Sigmoid colon (tissue), 7 donors: ENCODE measurements at places on chromosomes 6 and 20. TPM values are rescaled to one million over a fixed set of nuclear protein-coding genes. Genes with fewer than 3 reads are reported as not detected.

GRCh38 chr6:35237476-35237875 is 22.1 kb upstream of the ZNF76 start:
- H3K27me3 ChIP-seq: no peaks in the 10 kb centered on the region
- H3K4me1 ChIP-seq: peaks cover 40% of the 10 kb centered on the region
- no peak overlapping the region for H3K4me3 ChIP-seq
- H3K27ac ChIP-seq: no peak overlapping the region
- no peaks in the 10 kb centered on the region for H3K36me3 ChIP-seq
- DNase-seq: peak; percentile 34

GRCh38 chr6:46648869-46649492 is 3.6 kb downstream of the CYP39A1 start:
- peaks cover 22% of the 10 kb centered on the region for H3K4me1 ChIP-seq
- H3K27me3 ChIP-seq: no peaks in the 10 kb centered on the region
- H3K27ac ChIP-seq: no peak overlapping the region
- H3K4me3 ChIP-seq: no peak overlapping the region
- no peak for DNase-seq

The KHDC3L gene
- total RNA-seq: not detected

GRCh38 chr6:6402006-6402405 is 81.5 kb upstream of the F13A1 start:
- no peak overlapping the region for H3K4me3 ChIP-seq
- H3K4me1 ChIP-seq: no peaks in the 10 kb centered on the region
- no peaks in the 10 kb centered on the region for H3K36me3 ChIP-seq
- no peak overlapping the region for H3K27ac ChIP-seq
- no peak for DNase-seq

GRCh38 chr20:41877911-41878310 is 259.7 kb upstream of the CHD6 start:
- no peaks in the 10 kb centered on the region for H3K4me1 ChIP-seq
- H3K4me3 ChIP-seq: no peak overlapping the region
- H3K27me3 ChIP-seq: no peaks in the 10 kb centered on the region
- no peak overlapping the region for H3K27ac ChIP-seq
- no peak for DNase-seq

The CGA gene
- total RNA-seq: not detected

- H3K4me1 ChIP-seq: no peaks in the 10 kb centered on the region
- H3K36me3 ChIP-seq: no peaks in the 10 kb centered on the region
- peaks cover 78% of the 10 kb centered on the region for H3K27me3 ChIP-seq
- no peak overlapping the region for H3K4me3 ChIP-seq
- no peak for DNase-seq
- no peak overlapping the region for H3K27ac ChIP-seq
These were observed 6.4 kb upstream of the CHRNA4 start for GRCh38 chr20:63367446-63368055.

The PLCB4 gene
- 14.3 TPM for total RNA-seq

The SYTL3 gene
- total RNA-seq: 4.3 TPM

GRCh38 chr6:121497970-121498375 is 62.5 kb downstream of the GJA1 start:
- no peak overlapping the region for H3K4me3 ChIP-seq
- no peaks in the 10 kb centered on the region for H3K27me3 ChIP-seq
- H3K36me3 ChIP-seq: no peaks in the 10 kb centered on the region
- peak overlapping the region; percentile 81 for H3K27ac ChIP-seq
- DNase-seq: no peak

- peak overlapping the region; percentile 52 for H3K27ac ChIP-seq
- DNase-seq: peak; percentile 89
- no peak overlapping the region for H3K4me3 ChIP-seq
- H3K36me3 ChIP-seq: no peaks in the 10 kb centered on the region
- H3K4me1 ChIP-seq: no peaks in the 10 kb centered on the region
These were observed 145.1 kb downstream of the PREX1 start for GRCh38 chr20:48682529-48683363.

DNA sequence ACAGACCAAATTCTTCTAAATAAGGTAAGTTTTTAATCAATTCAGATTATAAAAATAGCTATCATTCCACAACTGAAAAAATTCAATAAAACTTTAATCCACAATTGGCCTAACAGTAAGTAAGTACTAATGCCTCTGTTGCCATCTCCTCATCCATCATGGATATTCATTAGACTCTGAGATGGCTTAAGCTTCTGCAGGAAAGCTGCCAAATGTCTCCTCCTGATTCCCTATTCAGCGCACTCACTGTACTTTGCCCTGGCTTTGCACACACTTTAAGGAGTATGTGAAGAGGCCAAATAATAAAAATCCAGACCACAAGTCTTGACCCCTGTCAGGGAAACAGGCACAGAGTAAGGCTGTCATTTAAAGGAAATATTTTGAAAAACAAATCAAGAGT is 23.6 kb downstream of the PGM3 start:
- no peak for DNase-seq
- H3K4me3 ChIP-seq: no peak overlapping the region
- no peak overlapping the region for H3K27ac ChIP-seq
- H3K36me3 ChIP-seq: peaks cover 75% of the 10 kb centered on the region
- no peaks in the 10 kb centered on the region for H3K27me3 ChIP-seq

- H3K27me3 ChIP-seq: no peaks in the 10 kb centered on the region
- no peak overlapping the region for H3K27ac ChIP-seq
- peaks cover 11% of the 10 kb centered on the region for H3K36me3 ChIP-seq
- H3K4me3 ChIP-seq: no peak overlapping the region
These were observed 90.1 kb upstream of the MAP7 start for GRCh38 chr6:136640132-136640915.

GRCh38 chr6:156781861-156782631 is 4.9 kb downstream of the ARID1B start:
- H3K27ac ChIP-seq: peak overlapping the region; percentile 97
- DNase-seq: no peak
- H3K4me1 ChIP-seq: peaks cover 63% of the 10 kb centered on the region
- no peaks in the 10 kb centered on the region for H3K36me3 ChIP-seq
- peak overlapping the region; percentile 14 for H3K4me3 ChIP-seq

- H3K4me1 ChIP-seq: peaks cover 16% of the 10 kb centered on the region
- H3K27ac ChIP-seq: no peak overlapping the region
- DNase-seq: no peak
These were observed 42.1 kb upstream of the CDH22 start for GRCh38 chr20:46350201-46350985.

DNA sequence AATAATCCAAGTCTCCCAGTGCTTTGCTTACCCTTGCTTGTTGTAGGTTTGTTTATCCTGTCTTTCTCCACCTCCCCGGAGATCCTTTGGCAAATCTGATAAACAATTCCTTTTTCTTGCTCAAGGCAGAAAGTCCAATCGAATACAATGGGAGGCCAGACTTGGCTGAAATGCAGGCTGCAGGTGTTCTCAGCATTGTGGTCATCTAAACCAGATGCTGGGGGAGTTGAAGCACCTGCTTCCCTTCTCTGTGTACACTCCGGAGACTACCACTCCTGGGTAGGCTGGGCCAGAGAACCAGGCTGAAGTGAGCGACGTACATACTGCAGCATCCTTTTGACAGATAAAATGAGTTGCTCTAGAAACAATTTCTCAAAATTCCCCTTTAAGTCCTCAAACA is 82.6 kb upstream of the PREP start:
- no peaks in the 10 kb centered on the region for H3K27me3 ChIP-seq
- DNase-seq: no peak
- H3K4me1 ChIP-seq: peaks cover 3% of the 10 kb centered on the region
- H3K4me3 ChIP-seq: no peak overlapping the region
- no peak overlapping the region for H3K27ac ChIP-seq
